ENCODE measurements at places on chromosomes 11 and 22. TPM values are rescaled to one million over a fixed set of nuclear protein-coding genes. Genes with fewer than 3 reads are reported as not detected.

DNA sequence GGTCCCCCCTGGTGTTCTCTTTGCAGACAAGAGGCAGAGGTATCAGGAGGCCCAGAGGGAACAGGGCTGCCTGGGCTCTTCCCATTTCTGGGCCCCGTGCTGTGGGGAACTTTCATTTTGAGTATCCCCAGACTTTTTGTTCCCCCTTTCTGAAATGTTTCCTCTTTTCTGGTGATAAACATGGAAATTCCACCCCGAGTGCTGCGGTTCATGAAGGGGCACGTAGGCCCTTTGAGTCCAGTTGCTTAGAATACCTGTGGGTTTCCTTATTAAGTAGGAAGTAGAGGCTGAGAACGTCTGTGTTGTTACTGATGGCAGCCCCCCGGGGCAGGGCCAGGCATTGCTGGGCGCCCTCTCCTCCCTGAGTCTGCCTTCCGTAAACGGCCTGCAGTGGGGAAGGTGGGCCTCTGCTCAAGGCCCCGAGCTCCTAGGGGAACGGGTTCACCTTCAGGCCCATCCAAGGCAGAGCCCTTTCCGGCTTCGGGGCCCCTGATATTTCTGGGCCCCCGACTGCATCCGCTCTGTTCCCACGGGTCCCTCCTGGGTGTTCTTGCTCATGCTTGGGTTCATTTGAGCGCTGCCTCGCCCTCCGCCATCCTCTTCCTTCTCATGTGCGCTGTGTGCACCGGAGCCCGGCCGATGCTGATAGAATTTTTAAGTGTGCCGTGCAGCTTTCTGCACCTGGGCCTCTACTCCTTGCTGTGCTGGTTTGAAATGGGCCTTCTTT is 12.0 kb downstream of the TBC1D22A start:
- DNase-seq, result no peak

DNA sequence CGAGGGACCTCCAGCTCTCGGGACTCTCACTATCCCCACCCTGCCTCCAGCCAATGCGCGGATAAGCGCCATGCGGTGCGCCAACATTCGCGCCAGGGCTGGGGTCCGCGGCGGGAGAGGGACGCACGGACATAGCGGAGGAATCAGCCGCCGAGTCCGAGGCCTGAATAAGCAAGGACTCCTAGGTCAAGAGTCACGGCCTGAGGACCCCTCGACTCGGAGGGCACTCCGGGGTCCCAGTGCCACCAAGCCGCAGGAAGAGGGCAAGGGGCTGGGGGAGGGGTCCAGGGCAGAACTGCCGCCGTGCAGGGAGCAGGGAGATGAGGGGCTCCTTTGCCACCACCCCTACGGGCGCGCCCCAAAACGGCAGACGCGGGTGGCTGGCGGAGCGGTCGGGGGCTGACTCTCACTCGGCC is 552 bp downstream of the DSCAML1 start:
- no peak for DNase-seq

NRXN2 gene
- total RNA-seq, result 8.1 TPM

GRCh38 chr11:62419943-62420342 is 1.1 kb downstream of the SCGB1A1 start:
- no peak for DNase-seq

SLC22A12 gene
- total RNA-seq, result not detected

DNA sequence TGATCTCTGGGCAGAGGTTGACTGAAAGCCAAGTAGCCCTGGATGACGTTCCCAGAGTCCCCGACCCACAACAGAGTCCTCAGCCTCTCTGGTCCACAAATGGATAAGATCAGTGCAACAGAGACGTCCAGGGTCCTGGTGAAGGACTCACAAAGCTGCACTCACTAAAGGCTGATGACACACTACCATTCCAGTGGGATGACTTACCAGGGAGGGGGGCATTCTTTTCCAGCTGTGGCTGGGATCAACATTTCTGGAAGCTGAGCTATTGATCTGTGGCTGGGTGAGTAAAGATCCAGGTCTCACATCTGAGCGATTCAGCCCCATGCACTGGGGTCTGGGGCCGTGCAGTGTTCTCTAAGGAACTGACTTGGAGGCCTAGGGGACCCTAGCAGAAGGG is 296.2 kb downstream of the NTM start:
- no peak for DNase-seq

- DNase-seq, result no peak
Measured at GRCh38 chr11:46277313-46277621, 195 bp upstream of the CREB3L1 start.

- no peak for DNase-seq
Measured at GRCh38 chr22:40766956-40767355, 52.2 kb downstream of the SLC25A17 start.

RAB39A gene
- 1.6 TPM for total RNA-seq

- peak; percentile 31 for DNase-seq
Measured at GRCh38 chr11:63917692-63918506, 935 bp upstream of the RCOR2 start.

DNA sequence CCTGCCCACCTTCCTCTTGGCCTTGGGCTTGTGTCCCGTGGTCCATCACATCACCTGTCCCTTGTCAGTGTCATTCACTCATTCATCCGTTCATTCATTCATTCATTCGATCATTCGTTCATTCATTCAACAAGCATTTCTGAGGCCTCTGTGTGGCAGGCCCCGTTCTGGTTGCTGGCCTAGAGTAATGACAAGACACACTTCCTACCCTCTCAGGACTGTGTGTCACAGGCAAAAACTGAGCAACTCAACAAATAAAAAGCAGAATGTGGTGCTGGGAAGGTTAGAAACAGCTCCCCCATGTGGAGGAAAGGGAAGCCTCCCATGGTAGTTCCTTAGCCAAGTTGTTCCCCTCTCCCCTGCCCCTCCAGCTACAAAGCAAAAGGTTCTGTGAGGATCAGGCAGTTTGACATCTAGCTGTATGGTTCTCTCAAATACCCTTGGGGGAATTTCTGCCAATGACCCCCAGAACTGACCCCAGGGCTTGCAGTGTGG is 1.6 kb upstream of the OMP start:
- DNase-seq, result no peak

DNA sequence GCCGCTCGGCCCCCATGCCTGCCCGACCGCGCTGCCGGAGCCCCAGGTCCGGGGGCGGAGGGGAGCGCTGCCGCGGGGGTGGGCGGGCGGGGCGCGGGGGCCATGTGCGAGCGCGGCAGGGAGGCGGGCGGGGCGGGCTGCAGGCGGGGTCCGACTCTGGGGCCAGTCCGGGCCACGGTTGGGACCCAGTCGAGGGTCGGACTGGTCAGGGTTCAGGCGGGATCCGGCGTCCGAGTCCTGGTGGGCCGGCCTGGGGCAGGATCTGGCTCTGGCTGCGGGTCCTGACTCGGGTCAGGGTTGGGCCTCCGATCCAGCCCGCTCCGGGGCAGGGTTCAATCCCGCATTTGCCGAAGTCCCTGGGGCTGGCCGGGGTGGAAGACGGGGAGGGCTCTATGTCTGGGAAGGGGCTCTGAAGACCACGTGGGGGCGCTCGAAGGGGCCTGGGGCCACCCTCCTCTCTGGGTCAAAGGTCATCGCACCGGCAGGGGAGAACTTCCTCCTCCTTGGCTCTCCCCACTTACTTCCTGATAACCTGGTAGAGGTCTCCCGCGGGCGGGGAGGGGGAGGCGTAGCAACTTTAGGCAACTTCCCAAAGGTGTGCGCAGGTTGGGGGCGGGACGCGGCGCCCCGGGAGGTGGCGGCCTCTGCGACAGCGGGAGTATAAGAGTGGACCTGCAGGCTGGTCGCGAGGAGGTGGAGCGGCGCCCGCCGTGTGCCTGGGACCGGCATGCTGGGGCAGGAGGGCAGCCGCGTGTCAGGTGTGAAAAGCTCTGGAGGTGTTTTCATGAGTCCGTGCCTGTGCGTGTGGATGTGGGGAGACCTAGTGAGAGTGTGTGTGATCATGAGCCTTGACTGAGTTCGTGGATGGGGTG is 603 bp downstream of the ESRRA start:
- DNase-seq, result peak; percentile 77

DNA sequence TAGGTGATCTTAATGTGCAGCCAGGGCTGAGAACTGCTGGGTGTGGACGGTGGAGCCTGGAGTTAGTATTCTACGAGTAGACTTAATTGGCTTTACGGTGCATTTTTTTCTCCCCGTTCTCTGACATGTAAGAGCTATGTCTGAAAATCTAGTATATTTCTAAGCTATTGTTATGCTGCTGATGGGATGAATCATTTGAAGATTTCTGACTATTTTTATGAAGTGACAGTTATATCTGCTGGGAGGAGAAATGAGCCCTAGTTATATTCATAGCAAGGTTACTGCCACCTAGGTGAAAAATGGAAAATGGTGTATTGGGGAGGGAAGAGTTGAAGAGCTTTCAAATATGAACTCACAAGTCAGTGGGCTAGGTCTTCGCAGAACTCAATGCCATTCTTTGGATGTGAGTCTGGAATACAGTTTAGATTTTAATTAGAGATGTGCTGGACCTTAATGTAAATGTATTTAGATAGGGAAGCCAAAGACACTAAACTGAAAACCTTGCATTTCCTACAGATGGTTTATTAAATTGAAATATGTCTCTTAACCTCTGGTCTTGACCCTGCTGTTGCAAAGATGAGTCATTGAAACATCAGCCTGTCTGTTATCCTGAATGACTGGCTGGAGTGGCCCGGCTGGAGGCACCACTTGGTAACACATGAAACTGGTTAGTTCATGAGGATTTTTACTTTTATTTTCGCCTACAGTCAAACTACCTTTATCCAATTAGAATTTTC is 293.7 kb downstream of the DDX10 start:
- no peak for DNase-seq

NFAM1 gene
- 3.9 TPM for total RNA-seq

DNA sequence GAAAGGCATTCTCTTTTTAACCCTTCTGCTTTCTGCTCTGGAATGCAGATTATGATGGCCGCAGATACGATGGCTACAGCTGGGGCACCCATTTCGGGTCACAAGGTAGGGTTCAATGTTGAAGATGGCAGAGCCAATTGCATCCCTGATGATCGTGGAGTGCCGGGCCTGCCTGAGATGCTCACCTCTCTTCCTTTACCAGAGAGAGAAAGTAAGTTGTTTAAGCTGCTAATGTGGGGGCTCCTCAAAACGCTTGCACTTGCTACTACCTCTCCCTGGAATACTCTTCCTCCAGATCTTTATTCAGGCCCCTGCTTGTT is 50.8 kb upstream of the PRDM11 start:
- DNase-seq, result no peak

SAA4 gene
- total RNA-seq, result 0.40 TPM

C11orf97 gene
- total RNA-seq, result not detected

DNA sequence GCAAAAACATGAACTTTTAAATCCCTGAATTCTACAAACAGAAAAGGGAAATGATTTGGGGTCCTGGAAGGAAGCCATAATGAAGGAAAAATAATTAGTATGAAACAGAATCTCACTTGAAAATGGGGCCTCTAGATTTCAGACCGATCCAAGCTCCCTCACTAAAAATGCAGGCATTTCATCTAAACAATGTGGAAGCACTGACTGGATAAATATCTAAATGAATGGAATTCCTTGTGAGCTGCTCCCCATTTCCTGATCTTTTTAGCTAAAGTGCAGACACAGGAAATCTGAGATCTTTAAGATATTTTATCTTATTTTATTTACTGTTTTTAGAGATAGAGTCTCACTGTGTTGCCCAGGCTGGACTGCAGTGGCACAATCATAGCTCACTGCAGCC is 1255.8 kb downstream of the LRRC4C start:
- DNase-seq, result no peak

DNA sequence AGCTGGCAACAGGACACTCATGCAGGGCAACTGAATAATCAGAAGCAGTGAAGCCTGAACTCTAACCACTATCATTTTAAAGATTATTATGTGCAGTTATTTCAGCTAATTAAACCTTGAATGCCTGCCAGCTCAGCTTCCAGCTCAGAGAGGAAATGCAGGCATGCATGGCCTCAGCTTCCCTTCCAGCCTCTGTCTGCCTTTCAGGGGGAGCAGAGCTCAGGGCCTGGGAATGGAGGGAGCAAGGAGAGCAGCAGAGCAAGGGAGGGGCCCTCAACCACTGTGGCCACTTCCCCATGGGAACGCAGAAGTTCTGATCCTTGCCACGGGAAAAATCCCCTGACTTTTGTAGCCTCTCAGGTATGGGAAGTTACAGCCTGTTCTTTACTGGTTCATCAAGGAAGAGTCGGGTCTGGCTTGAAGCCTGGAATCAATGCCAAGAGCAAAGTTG is 32.5 kb upstream of the APLNR start:
- DNase-seq, result peak; percentile 35

GRCh38 chr11:129768356-129768755 is 47.3 kb upstream of the TMEM45B start:
- DNase-seq, result no peak

STK33 gene
- total RNA-seq, result 14.2 TPM

GRCh38 chr22:19979712-19980493 is 36.7 kb downstream of the ARVCF start:
- DNase-seq, result no peak

- DNase-seq, result peak; percentile 13
Measured at GRCh38 chr11:17828311-17828751, 93.8 kb downstream of the KCNC1 start.

TSSK2 gene
- not detected for total RNA-seq

DNA sequence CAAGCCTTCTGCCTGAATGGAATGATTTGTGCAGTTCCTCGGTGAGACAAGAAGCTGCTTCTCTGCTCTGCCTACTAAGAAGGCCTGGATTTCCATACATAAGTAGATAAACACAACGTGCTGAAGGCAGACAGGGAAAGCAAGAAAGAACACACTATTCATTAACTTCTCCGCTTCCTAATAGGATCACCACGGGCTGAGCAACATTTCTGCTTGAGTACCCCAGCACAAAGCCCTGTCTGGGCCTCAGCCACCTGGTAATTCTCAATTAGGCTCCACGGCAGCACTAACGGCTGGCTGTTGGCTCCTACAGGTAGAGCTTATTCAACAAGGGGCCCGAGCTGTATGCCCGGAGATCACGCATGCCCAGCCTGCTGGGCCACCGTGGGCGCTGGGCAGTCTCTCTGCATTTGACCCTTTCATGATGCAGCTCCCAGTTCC is 1156.6 kb downstream of the TBC1D22A start:
- no peak for DNase-seq

- no peak for DNase-seq
Measured at GRCh38 chr11:73372375-73372993, 3.7 kb upstream of the RELT start.

All from mucosa of gallbladder (tissue), 1 donor.